ENCODE measurements at places on chromosomes 2 and 18.

GRCh38 chr2:70574109-70574508 is 20.5 kb upstream of the TGFA start:
- DNase-seq: no peak

GRCh38 chr18:55475916-55476315 is 112.1 kb downstream of the TCF4 start:
- DNase-seq: no peak

- DNase-seq: no peak
Observed at GRCh38 chr2:108492364-108492763, 41.9 kb upstream of the LIMS1 start.

DNA sequence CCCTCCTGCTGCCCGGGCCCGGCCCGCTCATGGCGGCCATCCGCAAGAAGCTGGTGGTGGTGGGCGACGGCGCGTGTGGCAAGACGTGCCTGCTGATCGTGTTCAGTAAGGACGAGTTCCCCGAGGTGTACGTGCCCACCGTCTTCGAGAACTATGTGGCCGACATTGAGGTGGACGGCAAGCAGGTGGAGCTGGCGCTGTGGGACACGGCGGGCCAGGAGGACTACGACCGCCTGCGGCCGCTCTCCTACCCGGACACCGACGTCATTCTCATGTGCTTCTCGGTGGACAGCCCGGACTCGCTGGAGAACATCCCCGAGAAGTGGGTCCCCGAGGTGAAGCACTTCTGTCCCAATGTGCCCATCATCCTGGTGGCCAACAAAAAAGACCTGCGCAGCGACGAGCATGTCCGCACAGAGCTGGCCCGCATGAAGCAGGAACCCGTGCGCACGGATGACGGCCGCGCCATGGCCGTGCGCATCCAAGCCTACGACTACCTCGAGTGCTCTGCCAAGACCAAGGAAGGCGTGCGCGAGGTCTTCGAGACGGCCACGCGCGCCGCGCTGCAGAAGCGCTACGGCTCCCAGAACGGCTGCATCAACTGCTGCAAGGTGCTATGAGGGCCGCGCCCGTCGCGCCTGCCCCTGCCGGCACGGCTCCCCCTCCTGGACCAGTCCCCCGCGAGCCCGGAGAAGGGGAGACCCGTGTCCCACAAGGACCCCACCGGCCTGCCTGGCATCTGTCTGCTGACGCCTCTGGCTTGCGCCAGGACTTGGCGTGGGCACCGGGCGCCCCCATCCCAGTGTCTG is 767 bp downstream of the RHOB start:
- DNase-seq: peak; percentile 4

- no peak for DNase-seq
Observed at GRCh38 chr2:96907115-96908041, 37.5 kb upstream of the SEMA4C start.

Measured in stimulated activated CD4-positive, alpha-beta T cell treated with anti-CD3 and anti-CD28 coated beads, TNF-alpha, amount 100 ng/mL, for 1 hour (primary cell).